Left ventricle myocardium inferior (tissue), 1 donor: ENCODE measurements at places on chromosomes 5 and 9. TPM values are rescaled to one million over a fixed set of nuclear protein-coding genes. Genes with fewer than 3 reads are reported as not detected.

The NUTM2G gene
- total RNA-seq = not detected

The GLRA1 gene
- total RNA-seq = not detected

The CLPTM1L gene
- 34.2 TPM for total RNA-seq

The OLFM1 gene
- 10.0 TPM for total RNA-seq

The GPX3 gene
- total RNA-seq = 744 TPM

The TNFSF15 gene
- total RNA-seq = 0.11 TPM

The CTXN3 gene
- total RNA-seq = not detected

The ITK gene
- total RNA-seq = 0.36 TPM

The OMD gene
- 6.4 TPM for total RNA-seq

The ADCY2 gene
- 0.30 TPM for total RNA-seq

The MLANA gene
- total RNA-seq = not detected

The CARTPT gene
- not detected for total RNA-seq

The TEX48 gene
- total RNA-seq = not detected

The ENHO gene
- total RNA-seq = not detected

The SEC16A gene
- 23.4 TPM for total RNA-seq

The C7 gene
- 175 TPM for total RNA-seq

The FGD3 gene
- total RNA-seq = 1.8 TPM

The ADRA1B gene
- total RNA-seq = 2.5 TPM

The C5orf52 gene
- total RNA-seq = not detected

The C9orf153 gene
- total RNA-seq = 0.38 TPM

The PGM5 gene
- total RNA-seq = 190 TPM

The GABRA6 gene
- total RNA-seq = not detected

The MYOZ3 gene
- total RNA-seq = 6.2 TPM
